ENCODE measurements at places on chromosomes 6 and 20. TPM values are rescaled to one million over a fixed set of nuclear protein-coding genes. Genes with fewer than 3 reads are reported as not detected.

GRCh38 chr6:113860181-113860955 is 3.2 kb downstream of the MARCKS start:
- DNase-seq: no peak
- no peaks in the 10 kb centered on the region for H3K36me3 ChIP-seq
- H3K4me1 ChIP-seq: peaks cover 5% of the 10 kb centered on the region
- no peaks in the 10 kb centered on the region for H3K27me3 ChIP-seq
- H3K27ac ChIP-seq: peak overlapping the region; percentile 89
- H3K4me3 ChIP-seq: peak overlapping the region; percentile 70

DNA sequence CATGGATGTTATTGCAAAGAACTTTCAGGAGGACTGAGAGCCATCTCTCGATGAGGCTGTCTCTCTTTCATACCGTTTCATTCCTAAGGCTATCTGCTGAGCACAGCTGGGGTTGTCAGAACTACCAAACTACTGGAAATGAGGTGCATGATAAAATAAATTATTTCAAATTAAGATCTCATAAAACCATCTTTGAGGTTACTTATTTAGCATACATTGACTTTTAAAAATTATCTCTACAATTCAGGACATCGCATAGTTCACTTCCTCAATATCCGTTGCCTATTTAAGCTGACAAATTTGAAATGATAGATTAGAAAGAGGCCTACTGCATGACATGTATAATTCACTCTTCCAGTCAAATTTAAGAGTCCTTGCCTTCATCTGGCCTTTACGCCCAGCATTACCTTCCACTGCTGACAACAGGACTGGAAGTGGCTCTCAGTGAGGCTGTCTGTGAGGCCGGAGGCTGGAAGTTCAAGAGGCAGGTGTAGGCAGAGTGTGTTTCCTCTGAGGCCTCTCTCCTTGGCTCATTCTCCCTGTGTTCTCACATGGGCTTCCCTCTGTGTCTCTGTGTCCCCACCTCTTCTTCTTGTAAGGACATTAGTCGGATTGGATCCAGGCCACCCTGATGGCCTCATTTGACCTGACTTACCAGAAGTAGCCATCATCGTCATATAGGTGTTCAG is 12.8 kb upstream of the DUSP22 start:
- no peaks in the 10 kb centered on the region for H3K27me3 ChIP-seq
- H3K4me1 ChIP-seq: no peaks in the 10 kb centered on the region
- no peak overlapping the region for H3K4me3 ChIP-seq

GRCh38 chr6:116277124-116277523 is 2.6 kb downstream of the TSPYL1 start:
- H3K27ac ChIP-seq: no peak overlapping the region
- H3K4me1 ChIP-seq: peaks cover 31% of the 10 kb centered on the region
- H3K36me3 ChIP-seq: peaks cover 8% of the 10 kb centered on the region
- no peak for DNase-seq
- no peaks in the 10 kb centered on the region for H3K27me3 ChIP-seq
- H3K4me3 ChIP-seq: peak overlapping the region; percentile 93

DNA sequence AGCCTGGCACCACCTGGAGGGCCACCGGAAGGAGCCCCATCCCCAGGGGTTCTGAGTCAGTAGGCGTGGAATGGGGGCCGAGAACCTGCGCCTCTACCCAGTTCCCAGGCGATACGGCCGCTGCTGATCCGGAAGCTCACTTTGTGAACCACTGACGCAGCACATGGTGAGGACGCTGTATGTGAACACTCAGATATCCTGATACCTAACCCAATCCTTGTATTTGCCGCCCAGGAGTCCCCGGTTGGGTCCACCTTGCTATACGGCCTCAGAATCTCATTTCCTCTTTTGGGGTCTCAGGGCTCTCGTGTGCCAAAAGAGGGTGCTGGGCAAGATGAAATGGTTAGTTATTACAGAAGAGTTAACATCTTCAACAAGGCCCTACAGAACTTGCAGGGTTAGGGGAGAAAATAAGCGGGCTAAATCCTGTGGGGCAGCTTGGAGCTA is 604 bp upstream of the RAB5IF start:
- DNase-seq: peak; percentile 22
- H3K27me3 ChIP-seq: no peaks in the 10 kb centered on the region
- H3K4me3 ChIP-seq: peak overlapping the region; percentile 80
- H3K4me1 ChIP-seq: peaks cover 5% of the 10 kb centered on the region
- peak overlapping the region; percentile 83 for H3K27ac ChIP-seq

- H3K36me3 ChIP-seq: no peaks in the 10 kb centered on the region
- H3K27me3 ChIP-seq: no peaks in the 10 kb centered on the region
- H3K4me1 ChIP-seq: no peaks in the 10 kb centered on the region
- no peak overlapping the region for H3K27ac ChIP-seq
- no peak for DNase-seq
Observed at GRCh38 chr20:57008217-57008616, 258.2 kb downstream of the BMP7 start.

DNA sequence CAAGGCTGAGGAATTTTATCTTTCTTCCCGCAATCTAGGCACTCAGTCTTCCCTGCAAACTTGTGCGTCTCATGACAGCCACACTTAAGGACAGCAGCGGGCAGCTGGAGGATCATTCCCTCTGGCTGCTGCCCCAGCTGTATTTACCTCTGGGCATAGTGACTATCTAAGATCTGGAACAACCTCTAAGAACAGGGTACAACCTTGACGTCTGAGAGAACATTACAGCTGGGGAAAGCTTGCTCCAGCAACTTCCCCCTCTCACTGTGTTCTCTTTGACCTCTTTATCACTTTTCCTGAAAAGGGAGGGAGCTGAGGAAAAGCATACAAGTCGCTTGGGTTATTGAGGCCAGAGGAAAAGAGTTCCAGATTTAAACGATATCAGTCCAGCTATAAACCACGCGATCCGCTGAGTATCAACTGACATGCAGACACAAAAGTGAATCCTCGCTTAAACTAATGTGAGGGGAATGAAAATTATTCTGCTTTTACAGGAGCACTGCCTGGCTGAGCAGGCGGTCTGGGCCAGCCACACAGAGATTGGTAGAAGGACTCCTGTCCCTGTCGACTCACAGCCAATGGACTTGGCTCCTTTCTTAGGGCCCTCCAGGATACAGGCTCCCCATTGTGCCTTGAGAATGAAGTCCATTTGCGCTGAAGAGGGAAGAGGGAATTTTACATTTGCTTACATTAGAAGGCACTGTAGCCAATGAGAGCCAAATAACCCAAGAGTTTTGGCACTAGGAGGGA is 153.3 kb downstream of the QRSL1 start:
- no peak overlapping the region for H3K4me3 ChIP-seq
- H3K36me3 ChIP-seq: no peaks in the 10 kb centered on the region
- no peaks in the 10 kb centered on the region for H3K27me3 ChIP-seq
- no peak overlapping the region for H3K27ac ChIP-seq
- no peaks in the 10 kb centered on the region for H3K4me1 ChIP-seq

GRCh38 chr6:83459663-83460062 is 28.8 kb upstream of the ME1 start:
- no peak overlapping the region for H3K4me3 ChIP-seq
- H3K27ac ChIP-seq: no peak overlapping the region
- no peak for DNase-seq
- no peaks in the 10 kb centered on the region for H3K4me1 ChIP-seq
- no peaks in the 10 kb centered on the region for H3K27me3 ChIP-seq
- no peaks in the 10 kb centered on the region for H3K36me3 ChIP-seq

- no peaks in the 10 kb centered on the region for H3K36me3 ChIP-seq
- no peak overlapping the region for H3K27ac ChIP-seq
- H3K4me3 ChIP-seq: no peak overlapping the region
- no peaks in the 10 kb centered on the region for H3K27me3 ChIP-seq
- no peak for DNase-seq
- H3K4me1 ChIP-seq: no peaks in the 10 kb centered on the region
Observed at GRCh38 chr20:51220293-51220706, 197.4 kb upstream of the KCNG1 start.

GRCh38 chr20:53723621-53724020 is 130.0 kb upstream of the ZNF217 start:
- no peaks in the 10 kb centered on the region for H3K36me3 ChIP-seq
- no peak overlapping the region for H3K4me3 ChIP-seq
- H3K27me3 ChIP-seq: no peaks in the 10 kb centered on the region
- DNase-seq: no peak
- H3K4me1 ChIP-seq: no peaks in the 10 kb centered on the region
- H3K27ac ChIP-seq: no peak overlapping the region

GRCh38 chr20:49210757-49211110 is 8.5 kb upstream of the DDX27 start:
- DNase-seq: no peak
- H3K27me3 ChIP-seq: no peaks in the 10 kb centered on the region
- no peak overlapping the region for H3K4me3 ChIP-seq
- no peaks in the 10 kb centered on the region for H3K4me1 ChIP-seq
- no peaks in the 10 kb centered on the region for H3K36me3 ChIP-seq

GRCh38 chr6:125294925-125295324 is 6.8 kb downstream of the HDDC2 start:
- no peak overlapping the region for H3K4me3 ChIP-seq
- DNase-seq: no peak
- H3K27ac ChIP-seq: no peak overlapping the region
- peaks cover 18% of the 10 kb centered on the region for H3K4me1 ChIP-seq

- no peaks in the 10 kb centered on the region for H3K4me1 ChIP-seq
- H3K27ac ChIP-seq: no peak overlapping the region
- no peak overlapping the region for H3K4me3 ChIP-seq
- H3K27me3 ChIP-seq: no peaks in the 10 kb centered on the region
Observed at GRCh38 chr6:44133981-44134711, 6.8 kb downstream of the TMEM63B start.

GRCh38 chr6:161917645-161918044 is 643.8 kb upstream of the AGPAT4 start:
- DNase-seq: no peak
- H3K4me3 ChIP-seq: no peak overlapping the region
- H3K4me1 ChIP-seq: no peaks in the 10 kb centered on the region
- no peak overlapping the region for H3K27ac ChIP-seq

DNA sequence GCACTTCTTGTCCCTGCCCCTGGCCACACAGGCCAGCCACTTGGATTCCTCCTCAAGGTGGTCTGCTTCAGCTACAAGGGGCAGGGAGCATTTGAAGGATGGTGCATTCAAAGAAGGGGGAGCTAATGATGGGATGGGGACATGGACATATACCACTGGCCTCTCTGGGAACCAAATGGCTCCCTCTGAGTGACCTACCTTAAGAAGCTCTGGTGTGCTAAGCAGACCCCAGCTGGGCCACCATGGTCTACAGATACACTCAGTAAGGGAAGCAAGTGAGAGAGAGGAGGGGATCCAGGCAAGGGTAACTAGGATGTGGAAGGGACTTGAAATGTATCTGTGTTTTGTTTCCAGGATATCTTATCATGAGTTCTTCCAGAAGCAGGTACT is 62.4 kb downstream of the TTI1 start:
- DNase-seq: no peak
- no peak overlapping the region for H3K27ac ChIP-seq
- H3K4me1 ChIP-seq: no peaks in the 10 kb centered on the region

GRCh38 chr20:60400567-60400966 is 442.3 kb downstream of the CDH26 start:
- H3K4me3 ChIP-seq: no peak overlapping the region
- no peak overlapping the region for H3K27ac ChIP-seq
- H3K36me3 ChIP-seq: no peaks in the 10 kb centered on the region
- H3K4me1 ChIP-seq: no peaks in the 10 kb centered on the region

GRCh38 chr6:123430970-123431369 is 205.8 kb downstream of the TRDN start:
- H3K27ac ChIP-seq: no peak overlapping the region
- H3K27me3 ChIP-seq: no peaks in the 10 kb centered on the region
- no peaks in the 10 kb centered on the region for H3K4me1 ChIP-seq
- no peak for DNase-seq

DNA sequence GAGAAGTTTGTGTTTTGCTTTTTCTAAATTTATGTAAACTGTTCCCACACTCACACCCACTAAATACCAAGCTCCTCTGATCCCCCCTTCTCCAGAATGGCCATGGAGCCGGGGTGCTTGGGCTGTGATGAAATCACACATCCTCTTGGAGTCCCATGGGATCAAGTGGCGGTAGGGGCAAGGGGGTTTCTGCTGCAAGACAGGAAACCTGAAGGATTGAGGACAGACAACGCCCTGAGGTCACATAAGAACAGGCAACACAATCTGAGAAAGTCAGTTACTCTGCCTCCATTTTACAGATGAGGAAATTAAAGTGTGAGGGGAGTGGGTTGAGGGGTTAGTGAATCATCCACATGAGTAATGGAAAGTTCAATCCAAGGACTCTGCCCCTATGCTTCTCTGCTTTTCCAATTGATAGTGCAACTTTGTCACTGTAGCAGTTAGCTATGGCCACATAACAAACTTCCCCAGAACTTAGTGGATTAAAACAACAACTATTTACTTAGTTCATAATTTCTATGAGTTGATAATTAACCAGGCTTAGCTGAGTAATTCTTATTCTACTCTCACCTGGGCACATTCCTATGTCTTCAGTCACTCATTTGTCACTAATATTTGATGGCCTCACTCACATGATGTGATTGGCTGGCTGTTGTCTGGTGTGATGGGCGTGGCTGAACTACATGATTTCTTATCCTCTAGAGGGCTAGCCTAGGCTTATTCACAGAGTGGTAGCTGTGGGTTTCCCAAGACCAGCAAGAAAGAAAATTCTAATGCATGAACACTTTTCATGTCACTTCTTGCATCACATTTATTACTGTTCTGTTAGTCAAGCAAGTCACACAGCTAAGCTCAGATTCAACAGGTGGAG is 311.1 kb upstream of the RNF24 start:
- no peaks in the 10 kb centered on the region for H3K36me3 ChIP-seq
- H3K27me3 ChIP-seq: no peaks in the 10 kb centered on the region
- H3K27ac ChIP-seq: peak overlapping the region; percentile 70
- H3K4me3 ChIP-seq: no peak overlapping the region
- no peak for DNase-seq

DNA sequence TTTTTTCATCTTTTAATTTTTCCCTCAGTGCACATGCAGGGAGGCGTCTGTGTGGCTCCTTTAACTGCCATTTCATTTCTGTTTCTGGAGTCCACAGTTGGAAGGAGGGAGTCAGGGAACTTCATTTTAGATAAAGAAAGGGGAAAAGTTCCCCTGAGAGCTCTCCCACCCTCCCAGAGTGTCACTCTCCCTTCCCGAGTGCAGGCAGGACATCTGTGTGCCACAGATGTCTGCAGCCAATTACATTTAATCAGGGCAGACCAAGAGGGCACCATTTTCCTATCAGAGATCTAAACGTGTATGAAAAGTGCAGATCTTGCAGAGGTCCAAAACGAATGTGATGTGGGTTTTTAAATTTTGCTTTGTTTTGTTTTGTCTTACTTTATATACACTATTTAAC is 96.6 kb downstream of the PXDC1 start:
- no peaks in the 10 kb centered on the region for H3K36me3 ChIP-seq
- no peaks in the 10 kb centered on the region for H3K27me3 ChIP-seq
- no peak for DNase-seq
- no peak overlapping the region for H3K4me3 ChIP-seq

The TRIM40 gene
- not detected for total RNA-seq

The RAET1L gene
- not detected for total RNA-seq

The TSHZ2 gene
- total RNA-seq: 51.9 TPM

The CENPW gene
- total RNA-seq: not detected

The HLA-DMB gene
- 26.8 TPM for total RNA-seq

The VSTM2L gene
- 1.1 TPM for total RNA-seq

The SLC32A1 gene
- total RNA-seq: not detected
